Muscle of leg (tissue), 16 donors: ENCODE measurements at places on chromosomes 2 and 18. TPM values are rescaled to one million over a fixed set of nuclear protein-coding genes. Genes with fewer than 3 reads are reported as not detected.
A peak's percentile ranks its signal among the peaks of the same experiment; 100 is the strongest.

The MPP4 gene
- 0.18 TPM for total RNA-seq

DNA sequence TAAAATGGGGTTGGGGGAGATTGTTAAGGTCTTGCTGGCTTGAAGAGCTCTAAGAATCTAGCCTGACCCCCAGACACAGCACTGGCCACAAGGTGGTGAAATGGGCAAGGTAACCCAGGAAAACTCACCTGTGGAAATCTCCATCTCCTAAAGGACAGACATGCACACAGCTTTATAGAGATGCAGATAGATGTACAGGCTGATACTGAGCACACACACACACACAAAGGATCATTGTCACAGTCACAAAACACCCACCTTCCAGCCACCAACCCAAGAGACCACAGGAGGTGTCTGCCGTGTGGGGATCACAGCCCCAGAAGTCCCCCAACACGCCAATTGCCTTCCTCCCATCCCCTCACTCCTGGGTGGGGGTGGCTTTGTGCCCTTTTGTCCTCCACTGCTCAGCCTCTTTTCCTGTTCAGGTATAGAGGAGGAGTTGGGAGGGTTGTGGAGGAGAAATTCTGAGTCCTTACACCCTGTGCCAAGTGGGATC lies 3.2 kb upstream of the CYP26B1 start:
- H3K4me1 ChIP-seq = peaks cover 38% of the 10 kb centered on the region
- H3K27ac ChIP-seq = no peak overlapping the region
- peaks cover 68% of the 10 kb centered on the region for H3K27me3 ChIP-seq
- no peaks in the 10 kb centered on the region for H3K36me3 ChIP-seq
- no peak overlapping the region for H3K4me3 ChIP-seq

The RIF1 gene
- total RNA-seq = 38.6 TPM

GRCh38 chr2:3201281-3201680 lies 176.3 kb downstream of the EIPR1 start:
- H3K27me3 ChIP-seq = no peaks in the 10 kb centered on the region
- peaks cover 2% of the 10 kb centered on the region for H3K36me3 ChIP-seq
- H3K4me1 ChIP-seq = peaks cover 14% of the 10 kb centered on the region
- H3K27ac ChIP-seq = no peak overlapping the region

- DNase-seq = peak; percentile 81
- H3K4me3 ChIP-seq = no peak overlapping the region
- H3K27me3 ChIP-seq = no peaks in the 10 kb centered on the region
- peak overlapping the region; percentile 62 for H3K27ac ChIP-seq
These were observed 49.0 kb downstream of the ACTR2 start for GRCh38 chr2:65276609-65277008.

The SPEG gene
- total RNA-seq = 176 TPM

The SAG gene
- total RNA-seq = 0.18 TPM

DNA sequence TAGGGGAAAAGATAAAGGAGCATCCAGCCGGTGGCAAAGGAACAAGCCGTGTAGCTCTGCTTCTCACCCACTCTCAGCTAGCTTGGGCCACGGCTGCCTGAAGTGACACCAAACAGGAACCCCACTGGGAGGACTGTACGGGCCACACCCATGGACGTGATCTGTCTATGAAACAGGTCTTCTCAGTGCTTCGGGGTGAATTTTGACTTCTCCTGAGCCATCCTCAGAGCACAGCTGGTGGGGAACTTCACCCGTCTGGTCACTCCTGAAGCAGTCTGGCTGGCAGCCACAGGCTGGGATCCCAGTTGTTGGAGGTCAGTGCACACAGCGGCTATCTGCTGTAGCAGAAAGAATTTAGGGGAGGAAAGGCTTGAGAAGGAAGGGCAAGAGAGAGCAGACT lies 223.8 kb downstream of the FAM210A start:
- H3K36me3 ChIP-seq = peaks cover 2% of the 10 kb centered on the region
- no peaks in the 10 kb centered on the region for H3K27me3 ChIP-seq
- no peak overlapping the region for H3K4me3 ChIP-seq
- H3K4me1 ChIP-seq = peaks cover 42% of the 10 kb centered on the region
- peak overlapping the region; percentile 25 for H3K27ac ChIP-seq
- peak; percentile 59 for DNase-seq
